ENCODE measurements at places on chromosomes 16 and 17.

GRCh38 chr17:76492989-76493501, 8.2 kb downstream of the RHBDF2 start:
- no peak for DNase-seq

- DNase-seq, result no peak
Measured at GRCh38 chr17:68560966-68561720, 40.0 kb downstream of the FAM20A start.

GRCh38 chr17:20141198-20141972, 132.2 kb downstream of the SPECC1 start:
- no peak for DNase-seq

DNA sequence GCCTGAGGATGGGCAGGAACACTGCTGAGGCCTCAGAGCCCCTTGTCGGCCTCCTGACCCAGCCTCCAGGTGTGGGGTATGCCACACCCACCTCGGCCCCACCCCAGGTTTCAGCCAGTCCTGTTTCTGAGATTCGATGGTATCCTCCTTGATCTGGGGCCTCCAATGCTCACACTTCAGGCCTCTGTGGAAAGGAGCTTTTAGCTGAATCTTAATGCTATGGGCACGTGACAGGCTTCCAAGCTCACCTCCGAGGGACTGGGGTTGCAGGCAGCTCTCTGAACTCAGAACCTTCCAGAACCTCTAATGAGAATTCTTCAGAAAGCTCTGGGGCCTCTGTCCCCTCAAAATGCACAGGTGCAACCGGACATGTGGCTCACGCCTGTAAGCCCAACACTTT, 54.8 kb downstream of the SCNN1B start:
- DNase-seq, result no peak

DNA sequence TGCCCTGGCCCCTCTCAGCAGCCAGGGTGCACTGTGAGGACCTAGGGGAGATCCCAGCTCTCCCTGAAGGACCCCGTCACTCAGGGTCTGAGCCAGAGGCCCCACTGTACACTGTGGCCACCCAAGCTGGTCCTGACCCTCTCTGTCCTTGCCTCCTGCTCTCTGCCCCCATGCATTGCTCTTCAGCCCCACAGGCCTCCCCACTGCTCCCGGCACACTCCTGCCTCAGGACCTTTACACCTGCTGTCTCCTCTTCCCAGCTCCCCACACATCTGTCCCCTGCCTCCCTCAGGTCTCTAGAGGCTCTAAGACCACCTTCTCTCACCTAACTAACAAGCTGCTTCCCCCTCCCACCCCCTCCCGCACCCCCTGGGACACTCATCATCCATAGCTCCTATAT, 12.9 kb upstream of the RAI1 start:
- DNase-seq, result no peak

- DNase-seq, result peak; percentile 38
Measured at GRCh38 chr16:31696968-31697743, 169.5 kb downstream of the AHSP start.

DNA sequence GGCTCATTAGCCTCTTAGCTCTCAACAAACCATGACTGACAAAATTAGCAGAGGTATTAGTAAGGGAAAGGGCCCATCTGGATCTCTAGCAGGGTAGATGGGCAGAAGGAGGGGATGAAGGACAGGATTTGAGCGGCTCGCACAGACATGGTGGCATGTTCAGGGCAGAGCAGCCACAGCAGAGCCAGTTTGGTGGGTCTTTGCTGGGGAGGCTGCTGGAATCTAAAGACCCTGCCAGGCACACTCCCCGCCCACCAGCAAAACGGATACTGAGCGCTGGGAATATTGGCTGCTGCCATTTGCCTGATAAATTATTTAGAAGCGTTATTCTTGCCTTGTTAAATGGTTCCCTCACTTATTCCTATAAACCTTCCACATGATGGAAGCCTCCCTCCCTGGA, 20.7 kb upstream of the NAT9 start:
- DNase-seq, result no peak

All from NCI-H460 (cell line).